ENCODE measurements at places on chromosomes 5 and 9.

DNA sequence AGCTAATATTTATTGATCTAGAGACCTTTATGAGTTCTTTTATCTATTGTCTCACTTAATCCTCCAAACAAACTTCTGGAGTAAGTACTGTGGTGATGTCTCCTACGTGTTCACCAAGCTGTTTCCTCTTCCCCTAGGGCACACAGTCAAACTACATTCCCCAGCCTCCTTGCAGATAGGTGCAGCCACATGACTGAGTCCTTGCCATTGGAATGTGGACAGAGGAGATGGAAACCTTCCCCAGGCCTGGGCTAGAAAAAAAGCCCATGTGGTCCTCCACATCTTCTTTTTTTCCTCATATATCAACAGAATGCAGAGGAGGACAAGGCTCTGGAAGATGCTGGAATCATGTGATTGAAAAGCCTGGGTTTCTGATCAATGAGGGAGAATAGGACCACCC lies 88.0 kb downstream of the ANKRD55 start:
- peak; percentile 76 for DNase-seq

DNA sequence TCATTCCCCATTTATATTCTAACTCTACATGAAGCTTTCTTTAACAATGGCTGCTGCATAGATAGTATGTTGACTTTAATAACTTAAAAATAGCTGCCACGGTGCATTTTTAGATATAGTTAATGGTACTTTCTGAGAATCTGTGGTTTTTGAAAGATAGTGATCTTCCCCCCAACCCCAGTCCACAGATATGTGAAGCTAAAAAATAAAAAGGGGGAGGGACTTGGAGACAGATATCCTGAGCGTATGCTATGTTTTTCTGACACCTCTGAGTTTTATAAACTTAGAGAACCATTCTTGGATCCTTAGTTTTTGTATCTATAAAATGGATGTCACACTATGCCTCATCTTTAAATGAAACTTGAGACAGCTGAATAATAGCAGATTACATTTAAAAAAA lies 120.5 kb downstream of the SNX18 start:
- DNase-seq = no peak

DNA sequence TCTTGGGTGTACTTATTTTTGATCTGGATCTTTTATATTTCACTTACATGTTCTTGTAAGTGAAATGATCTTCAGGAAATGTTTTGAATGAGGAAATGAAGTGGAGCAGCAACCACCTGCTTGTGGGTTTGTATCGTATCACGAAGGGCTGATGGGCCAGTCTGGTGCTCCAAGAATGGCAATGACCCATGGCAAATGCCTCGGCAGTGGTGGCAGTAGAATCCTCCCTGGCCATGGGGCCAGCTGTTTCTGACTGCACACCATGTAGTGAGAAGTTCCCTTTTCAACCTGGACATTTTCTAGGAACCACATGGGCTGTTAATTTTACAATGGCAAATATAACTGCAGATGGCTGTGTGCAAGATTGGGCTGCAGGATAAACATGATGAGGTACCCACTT lies 29.9 kb downstream of the MAT2B start:
- DNase-seq = no peak

- no peak for DNase-seq
These were observed 838.0 kb upstream of the DMAC1 start for GRCh38 chr9:8637626-8638025.

- peak; percentile 93 for DNase-seq
These were observed 11.8 kb downstream of the ITGA1 start for GRCh38 chr5:52799358-52799982.

GRCh38 chr9:801399-802071 lies 40.0 kb upstream of the DMRT1 start:
- DNase-seq = no peak

Data from ELF-1 (cell line).